Ovary (tissue), 10 donors: ENCODE measurements at places on chromosomes 11 and 22.

DNA sequence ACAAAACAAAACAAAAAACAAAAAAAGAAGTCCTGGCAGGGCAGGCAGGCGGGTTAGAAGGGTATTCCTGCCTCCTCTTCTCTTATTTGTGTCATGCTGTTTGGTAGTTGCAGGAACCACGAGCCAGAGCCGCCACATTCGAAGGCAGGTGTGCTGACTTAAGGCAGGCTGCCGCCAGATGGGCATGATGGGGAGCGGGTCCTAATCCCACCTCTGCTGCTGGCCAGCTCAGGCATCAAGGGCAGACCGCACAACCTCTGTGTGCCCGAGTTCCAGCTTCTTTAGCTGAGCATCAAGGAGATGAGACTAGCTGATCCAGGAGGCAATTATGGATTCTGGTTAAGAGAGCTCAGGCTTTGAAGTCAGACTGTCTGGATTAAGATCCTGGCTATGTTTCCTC is 12.1 kb downstream of the OAF start:
- DNase-seq = no peak

DNA sequence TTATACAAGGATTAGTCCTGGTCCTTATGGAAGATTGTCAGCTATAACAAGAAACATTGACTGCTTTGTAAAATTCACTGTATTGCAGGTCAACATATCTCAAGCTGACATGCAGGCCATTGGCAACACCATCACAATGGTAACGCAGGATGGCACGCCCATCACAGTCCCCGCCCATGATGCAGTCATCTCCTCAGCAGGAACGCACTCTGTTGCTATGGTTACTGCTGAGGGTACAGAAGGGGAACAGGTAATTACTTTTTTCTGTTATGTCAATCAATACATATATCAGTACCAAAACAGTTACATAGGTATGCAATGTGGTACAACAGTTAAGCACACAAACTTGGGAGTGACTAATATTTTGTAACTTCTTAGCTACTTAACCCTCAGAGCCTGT is 55.3 kb downstream of the ZNF143 start:
- no peak for DNase-seq

DNA sequence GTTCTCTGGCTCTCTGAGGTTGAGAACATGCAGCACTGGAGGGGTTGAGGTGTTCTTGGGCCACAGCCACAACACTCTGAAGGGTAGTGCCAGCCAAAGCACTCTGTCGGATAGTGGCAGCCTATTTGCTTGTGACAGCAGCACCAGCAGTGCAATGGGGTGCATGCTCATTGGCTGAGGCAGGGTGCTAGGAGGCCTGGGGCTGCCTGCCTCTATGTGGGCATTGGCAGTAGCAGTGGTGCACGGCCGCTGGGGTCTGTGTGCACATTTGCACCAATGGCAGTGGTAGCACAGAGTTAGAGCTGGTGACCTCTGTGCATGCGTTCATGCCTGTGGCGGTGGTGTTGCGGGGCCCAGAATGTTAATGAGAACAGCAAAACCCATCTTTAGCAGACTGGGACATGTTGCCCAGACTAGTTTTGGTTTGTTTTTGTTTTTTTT is 25.4 kb downstream of the PI4KA start:
- no peak for DNase-seq

- no peak for DNase-seq
Measured at GRCh38 chr22:32820131-32821119, 18.9 kb downstream of the TIMP3 start.

DNA sequence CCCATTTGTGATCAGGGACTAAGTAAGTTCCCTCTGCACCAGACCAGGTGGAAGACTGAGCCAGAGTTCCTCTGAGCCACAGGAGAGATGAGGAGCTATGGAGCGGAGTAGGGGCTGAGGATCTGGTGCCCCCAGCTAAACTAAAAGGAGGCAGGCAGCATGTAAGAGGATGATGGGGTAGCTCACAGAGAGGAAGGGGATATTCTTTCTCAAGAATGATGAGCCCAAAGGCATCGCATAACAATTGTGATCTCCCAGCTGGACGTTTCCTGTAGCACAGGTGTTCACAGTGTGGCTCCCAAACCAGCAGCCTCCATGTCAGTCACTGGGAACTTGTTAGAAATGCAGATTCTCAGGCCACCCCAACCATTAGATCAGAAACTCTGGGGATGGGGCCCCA is 24.4 kb downstream of the ADAMTS8 start:
- no peak for DNase-seq

DNA sequence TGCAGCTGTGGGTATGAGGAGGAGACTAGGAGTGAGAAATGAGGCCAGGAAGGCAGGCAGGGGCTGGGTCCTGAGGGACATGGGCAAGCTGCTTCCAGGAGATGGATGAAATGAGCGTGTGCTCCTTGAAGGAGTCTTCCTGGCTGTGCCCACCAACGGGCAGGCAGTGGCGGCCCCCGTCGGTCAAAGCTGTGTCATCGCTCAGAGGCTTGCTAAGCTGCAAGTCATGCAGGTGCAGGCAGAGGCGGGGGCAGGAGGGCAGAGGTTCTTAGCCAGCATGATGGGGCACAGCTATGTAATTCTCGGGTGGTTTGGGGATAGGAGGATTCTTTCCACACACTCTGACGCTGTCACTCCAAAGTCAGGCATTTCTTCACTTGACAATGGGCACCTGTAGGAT is 12.5 kb upstream of the PEX26 start:
- no peak for DNase-seq

DNA sequence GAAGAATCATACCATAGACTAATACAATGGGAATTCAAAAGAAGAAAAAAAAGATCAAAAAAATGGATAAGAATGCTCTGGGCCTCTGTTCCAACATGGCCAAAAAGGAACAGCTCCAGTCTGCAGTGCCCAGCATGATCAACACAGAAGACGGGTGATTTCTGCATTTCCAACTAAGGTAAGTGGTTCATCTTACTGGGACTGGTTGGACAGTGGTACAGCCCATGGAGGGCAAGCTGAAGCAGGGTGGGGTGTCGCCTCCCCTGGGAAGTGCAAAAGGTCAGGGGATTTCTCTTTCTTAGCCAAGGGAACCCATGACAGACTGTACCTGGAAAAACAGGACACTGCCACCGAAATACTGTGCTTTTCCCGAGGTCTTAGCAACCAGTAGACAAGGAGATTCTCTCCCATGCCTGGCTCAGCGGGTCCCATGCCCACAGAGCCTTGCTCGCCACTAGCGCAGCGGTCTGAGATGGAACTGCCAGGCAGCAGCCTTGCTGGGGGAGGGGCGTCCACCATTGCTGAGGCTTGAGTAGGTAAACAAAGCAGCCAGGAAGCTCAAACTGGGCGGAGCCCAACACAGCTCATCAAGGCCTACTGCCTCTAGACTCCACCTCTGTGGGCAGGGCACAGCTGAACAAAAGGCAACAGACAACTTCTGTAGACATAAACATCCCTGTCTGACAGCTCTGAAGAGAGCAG is 428.4 kb downstream of the MN1 start:
- DNase-seq = no peak

- no peak for DNase-seq
Measured at GRCh38 chr11:20315800-20316199, 47.7 kb upstream of the HTATIP2 start.

DNA sequence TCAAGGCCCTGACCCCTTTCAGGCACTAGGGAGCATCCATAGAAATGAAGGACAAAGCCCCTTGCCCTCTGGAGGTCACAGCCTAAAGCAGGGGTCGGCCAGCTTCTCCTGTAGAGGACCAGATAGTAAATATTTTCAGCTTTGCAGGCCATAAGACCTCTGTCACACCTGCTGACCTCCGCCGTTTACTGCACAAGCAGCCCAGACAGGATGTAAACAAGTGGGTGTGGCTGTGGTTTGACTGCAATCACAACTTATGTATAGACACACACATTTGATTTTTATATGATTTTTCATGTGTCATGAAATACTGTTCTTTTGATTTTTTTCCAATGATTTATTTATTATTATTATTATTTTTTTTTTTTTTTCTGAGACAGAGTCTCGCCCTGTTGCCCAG is 34.3 kb downstream of the KIAA1671 start:
- no peak for DNase-seq

DNA sequence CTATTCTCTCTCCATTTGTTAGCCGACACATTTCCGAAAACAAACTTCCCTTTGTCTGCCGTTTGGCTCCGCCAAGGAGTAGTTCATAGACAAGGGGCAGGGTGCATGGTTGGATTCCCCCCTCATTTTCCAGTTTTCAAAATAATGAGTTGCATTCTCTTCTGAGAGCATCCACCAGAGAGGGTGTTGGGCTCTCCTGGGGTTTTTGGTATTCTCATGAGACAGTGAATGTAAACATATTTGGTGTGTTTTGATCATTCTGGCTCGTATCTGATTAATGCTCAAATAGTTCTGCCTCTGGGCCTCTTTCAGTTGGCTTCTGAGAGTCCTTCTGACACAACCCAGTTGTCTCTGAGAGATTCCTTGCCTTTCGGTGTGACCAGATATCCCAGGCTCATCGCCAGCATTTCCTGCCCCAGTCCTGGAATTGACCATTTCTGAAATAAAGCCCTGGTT is 21.7 kb downstream of the GRAMD4 start:
- DNase-seq = no peak

DNA sequence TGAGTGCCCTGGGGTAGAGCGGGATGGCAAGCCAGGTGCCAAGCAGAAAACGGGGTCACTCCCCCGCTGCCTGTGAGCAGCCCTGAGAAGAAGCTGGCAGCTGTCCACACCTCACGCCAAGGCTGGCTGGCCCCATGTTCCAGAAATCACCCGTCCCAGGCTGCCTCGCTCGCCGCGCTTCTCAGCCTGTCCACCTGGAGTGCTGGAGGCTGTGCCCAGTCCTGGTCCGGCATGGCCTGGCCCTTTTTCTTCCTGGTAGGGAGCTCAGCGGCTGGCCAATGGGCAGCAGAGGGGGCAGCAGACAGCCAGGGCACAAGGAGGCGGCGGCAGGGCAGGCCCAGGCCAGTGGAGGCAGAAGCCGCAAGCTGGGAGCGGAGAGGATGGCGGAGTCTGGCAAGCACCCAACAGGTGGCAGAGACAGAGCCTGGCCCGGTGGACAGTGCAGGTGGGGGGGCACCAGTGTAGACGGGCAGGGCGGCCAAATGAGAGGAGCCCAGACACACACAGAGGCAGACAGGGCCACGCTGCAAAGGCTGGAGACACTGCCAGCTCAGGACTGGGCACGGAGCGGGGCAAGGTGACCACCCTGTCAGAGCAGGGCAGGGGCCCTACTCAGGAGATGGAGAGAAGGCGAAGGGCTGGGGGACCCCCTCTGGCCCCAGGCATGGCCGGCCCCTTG is 37.2 kb upstream of the TH start:
- DNase-seq = peak; percentile 34
